ENCODE measurements at places on chromosomes 5 and 9.

GRCh38 chr5:135386886-135387628, 12.0 kb downstream of the MACROH2A1 start:
- DNase-seq = no peak

- DNase-seq = no peak
Measured at GRCh38 chr5:113178073-113178779, 201.6 kb downstream of the DCP2 start.

DNA sequence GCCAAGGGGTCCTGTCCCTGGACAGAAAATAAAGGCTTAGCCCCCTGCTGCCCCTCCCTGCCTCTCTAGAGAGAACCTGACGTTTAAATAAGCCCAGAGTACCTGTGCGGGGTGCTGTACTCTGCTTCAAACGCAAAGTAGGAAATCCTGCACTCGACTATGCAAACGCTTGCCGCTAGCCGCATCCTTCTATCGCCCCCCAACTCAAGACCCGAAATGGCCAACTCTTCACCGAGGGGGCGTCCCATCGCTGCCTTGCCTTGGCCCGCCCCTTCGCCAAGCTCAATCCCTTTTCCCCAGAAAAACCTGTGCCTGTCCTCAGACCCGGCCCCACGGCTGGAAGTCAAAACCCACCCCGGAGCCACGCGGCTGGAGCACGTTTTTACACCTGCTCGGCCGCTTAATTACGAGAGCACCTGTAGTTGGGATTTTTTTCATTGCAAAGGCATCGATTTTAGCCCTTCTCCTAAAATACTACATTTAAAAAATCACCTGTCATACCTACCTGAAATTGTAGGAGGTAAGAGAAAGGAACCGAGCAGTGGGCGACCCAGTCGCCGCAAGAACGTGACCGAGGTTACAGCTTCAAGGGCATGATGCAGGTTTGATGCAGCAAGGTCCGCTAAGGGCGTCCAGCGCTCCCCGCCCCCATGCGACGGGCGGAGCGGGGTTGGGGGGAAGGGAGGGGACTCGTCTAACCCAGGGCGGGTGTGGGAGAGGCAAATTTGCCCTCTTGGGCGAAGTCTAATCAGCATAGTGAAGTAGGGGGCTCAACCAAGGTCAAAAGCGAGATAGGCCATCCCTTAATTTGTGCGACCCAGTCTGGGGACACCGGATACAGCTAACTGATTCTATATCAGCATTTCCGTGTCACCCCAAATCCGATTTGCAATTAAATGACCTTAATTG, 3.5 kb downstream of the ELAVL2 start:
- no peak for DNase-seq

- DNase-seq = no peak
Measured at GRCh38 chr9:136220017-136220729, 15.2 kb upstream of the LHX3 start.

GRCh38 chr5:19235101-19235584, 752.9 kb downstream of the CDH18 start:
- no peak for DNase-seq

DNA sequence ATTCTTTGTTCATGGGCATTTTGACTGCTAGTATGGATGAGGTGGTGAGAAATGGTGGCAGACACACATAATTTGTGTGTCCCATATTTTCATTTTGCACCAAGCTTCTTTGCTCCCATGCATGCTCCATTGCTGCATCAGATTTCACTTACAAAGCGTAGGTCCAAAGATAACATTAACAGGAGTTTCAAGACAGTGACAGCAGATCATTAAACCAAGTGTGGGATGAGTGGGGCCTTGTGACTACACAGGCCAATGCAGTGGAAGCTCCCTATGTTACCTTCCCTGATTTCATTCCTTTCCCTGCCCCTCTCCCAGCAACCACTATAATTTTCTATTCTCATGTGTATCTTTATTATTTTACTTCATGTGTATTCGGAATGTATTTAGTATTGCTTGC, 142.0 kb downstream of the AOPEP start:
- no peak for DNase-seq

- DNase-seq = no peak
Measured at GRCh38 chr5:17127743-17128231, 89.6 kb upstream of the BASP1 start.

DNA sequence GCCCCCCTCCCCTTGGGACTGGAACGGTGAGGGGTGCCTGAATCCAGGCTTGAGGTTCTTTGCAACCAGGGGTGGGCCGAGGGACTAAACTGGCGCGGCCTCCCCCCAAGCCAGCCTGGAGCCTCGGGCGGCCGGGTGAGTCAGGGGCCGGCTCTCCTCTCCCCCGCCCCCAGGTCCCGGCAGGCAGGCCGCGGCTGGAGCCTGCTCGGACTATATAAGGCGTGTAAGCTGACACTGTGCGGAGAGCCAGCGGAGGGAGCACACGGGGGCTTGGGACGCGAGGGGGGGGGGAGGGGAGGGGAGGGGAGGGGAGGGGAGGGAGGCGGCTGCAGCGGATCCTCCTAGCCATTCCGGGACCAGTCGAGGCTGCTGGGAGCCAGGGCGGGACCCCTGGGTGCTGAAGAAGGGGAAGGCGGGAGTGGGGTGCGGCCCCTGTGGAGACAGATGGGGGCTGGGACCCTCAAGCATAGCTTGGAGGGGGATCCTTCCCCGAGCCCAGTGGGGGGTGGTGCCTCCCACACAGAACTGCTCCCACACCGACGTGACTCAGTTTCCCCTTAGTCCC, 595 bp downstream of the PDLIM7 start:
- no peak for DNase-seq

DNA sequence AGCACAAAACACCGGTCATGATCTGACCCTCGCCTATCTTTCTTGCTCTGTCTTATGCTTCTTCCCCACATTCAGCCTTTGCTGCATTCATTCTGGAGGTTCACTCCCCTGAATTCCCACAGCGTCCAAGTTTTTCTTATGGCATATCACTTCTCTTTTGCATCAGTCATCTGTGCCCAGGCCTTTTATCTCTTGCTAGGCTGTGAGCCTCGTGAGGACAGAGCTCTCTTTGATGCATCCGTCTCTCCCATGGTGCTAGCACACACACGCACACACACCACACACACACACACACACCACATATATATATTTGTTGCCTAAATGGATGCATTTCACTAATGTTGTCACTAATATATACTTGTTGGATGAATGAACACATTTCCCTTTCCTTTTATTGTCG, 45.8 kb upstream of the ATG10 start:
- no peak for DNase-seq

- DNase-seq = no peak
Measured at GRCh38 chr5:72465066-72465465, 42.1 kb downstream of the ZNF366 start.

- DNase-seq = no peak
Measured at GRCh38 chr5:16937503-16938161, 1.5 kb upstream of the MYO10 start.

DNA sequence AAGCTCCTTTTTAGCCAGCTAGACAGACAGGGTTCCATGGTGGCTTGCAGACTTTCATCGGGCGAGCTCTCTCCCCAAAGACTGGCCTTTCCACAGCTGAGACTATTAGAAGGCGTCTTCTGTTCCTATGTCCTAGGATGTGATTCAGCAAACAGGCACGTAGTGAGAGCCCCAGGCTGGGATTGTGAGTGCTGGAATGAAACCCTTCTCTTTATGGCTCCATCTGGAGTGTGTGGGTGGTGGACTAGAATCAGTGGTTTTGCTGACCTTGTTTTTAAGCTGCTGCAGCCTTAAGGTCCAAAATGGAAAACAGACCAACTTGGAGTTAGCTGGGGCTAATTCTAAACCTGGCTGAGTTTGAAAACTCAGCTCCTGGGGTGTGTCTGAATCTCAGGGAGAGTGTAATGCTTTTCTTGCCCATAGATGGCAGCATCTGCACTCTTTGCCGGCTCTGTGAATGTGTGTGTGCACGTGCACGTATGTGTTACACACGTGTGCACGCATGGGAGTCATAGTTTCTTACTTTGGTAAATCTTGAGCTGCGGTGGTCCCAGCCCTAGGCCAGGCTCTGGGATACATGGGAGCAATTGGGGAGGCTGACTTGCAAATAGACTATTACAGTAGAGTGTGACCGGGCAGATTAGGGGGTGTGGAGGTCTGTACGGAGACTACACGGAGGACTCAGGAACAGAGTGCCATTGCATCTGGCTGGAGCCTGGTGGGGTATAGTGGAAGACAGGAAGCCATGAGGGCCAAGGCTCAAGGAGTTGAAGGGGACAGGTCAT, 10.7 kb downstream of the GSN start:
- no peak for DNase-seq

DNA sequence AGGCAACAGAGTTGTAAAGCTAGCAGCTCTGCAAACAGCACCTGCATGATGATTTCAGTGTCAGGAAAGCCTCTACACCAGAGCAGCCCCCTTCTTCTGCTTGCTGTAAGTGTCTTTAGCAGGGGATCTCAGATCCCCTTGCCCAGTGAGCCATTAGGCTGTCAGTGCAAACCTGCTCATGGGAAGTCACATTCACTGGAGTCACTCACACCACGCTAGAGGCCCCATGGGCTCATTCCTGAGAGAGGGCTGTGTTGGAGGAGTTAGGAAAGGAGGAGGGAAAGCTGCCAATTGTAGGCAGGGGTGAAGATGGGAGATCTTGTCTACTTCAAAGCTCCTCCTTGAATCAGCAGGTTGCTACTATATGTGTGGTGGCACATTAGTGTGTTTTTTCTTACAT, 275.2 kb downstream of the SMARCA2 start:
- no peak for DNase-seq

DNA sequence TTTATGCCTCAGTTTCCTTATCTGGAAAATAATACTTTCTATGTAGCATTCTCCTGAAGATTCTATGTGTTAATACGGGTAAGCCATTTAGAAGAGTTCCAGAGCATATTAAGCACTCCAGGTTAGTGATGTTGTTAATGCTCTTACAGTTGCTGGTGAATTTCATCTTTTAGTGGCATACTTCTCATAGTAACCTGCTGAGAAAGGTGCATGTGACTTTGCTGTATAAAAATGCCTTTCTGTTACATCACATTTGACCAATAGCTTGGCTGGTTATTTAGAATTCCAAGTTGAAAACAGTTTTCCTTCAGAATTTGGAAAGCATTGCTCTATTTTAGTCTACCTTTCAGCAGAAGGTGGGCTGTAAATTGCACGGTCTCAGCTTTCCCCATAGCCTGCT, 27.2 kb downstream of the GCNT1 start:
- no peak for DNase-seq

GRCh38 chr9:93898502-93899426, 56.4 kb downstream of the BARX1 start:
- no peak for DNase-seq

- no peak for DNase-seq
Measured at GRCh38 chr5:79971156-79971555, 19.9 kb downstream of the MTX3 start.

GRCh38 chr9:124735121-124735520, 36.0 kb downstream of the NR6A1 start:
- DNase-seq = no peak

DNA sequence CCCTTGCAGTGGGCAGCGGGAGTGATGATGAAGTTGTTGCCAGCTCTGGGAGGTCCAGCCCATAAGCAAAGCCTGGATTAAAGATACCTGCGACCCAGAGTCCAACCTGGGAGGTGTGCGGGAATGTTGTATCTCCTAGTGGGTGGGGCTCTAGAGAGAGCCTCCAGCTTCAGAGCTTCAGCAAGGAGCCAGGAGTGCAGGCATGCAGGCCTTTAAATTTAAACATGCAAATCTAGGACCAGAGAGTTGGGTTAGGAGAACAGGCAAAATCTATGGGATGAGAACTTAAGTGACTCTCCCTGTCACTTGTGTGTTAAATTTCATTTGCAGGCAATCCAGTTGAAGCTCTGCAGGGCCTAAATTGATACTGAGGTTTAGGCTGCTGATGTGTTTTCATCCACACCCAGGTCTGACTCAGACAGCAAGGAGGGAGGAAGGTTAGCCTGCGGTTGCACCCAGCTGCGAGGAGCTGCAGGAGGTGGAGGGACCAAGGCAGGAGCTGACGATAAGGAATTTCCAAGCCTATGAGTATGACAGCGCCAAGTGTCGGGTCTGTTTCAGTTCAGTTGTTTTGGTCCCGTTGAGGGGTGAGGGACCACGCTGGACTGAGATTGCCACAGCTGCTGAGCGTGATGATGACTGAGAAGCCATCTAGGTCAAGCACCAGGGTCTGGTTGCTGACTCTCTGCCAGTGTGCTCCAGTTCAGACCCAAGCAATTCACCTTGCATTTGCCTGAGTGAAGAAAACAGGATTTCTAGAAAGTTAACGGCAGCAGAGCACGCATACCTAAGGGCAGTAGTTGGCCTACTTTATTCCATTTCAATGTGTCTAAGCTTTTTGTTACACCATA, 243.0 kb downstream of the ICE1 start:
- no peak for DNase-seq

- DNase-seq = no peak
Measured at GRCh38 chr5:95638632-95639031, 7.9 kb upstream of the RFESD start.

DNA sequence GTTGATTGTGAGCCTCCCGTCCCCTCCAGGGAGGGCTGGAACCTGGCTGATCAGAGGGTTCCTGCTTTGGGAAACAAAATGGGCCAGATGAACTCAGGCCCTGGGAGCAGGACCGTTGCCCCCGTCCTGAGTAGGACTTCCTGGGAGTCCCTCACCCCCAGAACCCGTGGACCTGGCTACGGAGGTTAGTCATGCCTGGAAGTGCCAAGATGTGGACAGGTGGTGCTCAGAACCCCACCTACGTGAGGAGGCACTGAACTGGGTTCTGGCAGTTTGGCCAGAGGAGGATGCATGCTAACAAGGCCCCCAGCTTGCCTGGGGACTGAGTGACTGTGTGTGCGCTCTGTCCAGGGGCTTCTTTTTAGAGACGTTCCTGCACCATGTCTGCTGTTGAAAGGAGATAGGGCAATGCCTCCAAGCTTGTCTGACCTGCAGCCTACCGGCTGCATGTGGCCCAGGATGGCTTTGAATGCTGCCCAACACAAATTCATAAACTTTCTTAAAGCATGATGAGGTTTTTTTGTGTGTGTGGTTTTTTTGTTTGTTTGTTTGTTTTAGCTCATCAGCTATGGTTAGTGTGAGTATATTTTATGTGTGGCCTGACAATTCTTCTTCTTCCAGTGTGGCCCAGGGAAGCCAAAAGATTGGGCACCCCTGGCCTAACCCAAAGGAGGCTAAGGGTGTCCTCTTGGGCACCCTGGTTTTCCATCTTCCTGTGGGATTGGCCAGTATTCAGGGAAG, 1.8 kb upstream of the DAB2IP start:
- no peak for DNase-seq

- DNase-seq = no peak
Measured at GRCh38 chr5:75666801-75667200, 50.4 kb downstream of the POC5 start.

GRCh38 chr5:1703352-1704050, 96.1 kb downstream of the MRPL36 start:
- no peak for DNase-seq

DNA sequence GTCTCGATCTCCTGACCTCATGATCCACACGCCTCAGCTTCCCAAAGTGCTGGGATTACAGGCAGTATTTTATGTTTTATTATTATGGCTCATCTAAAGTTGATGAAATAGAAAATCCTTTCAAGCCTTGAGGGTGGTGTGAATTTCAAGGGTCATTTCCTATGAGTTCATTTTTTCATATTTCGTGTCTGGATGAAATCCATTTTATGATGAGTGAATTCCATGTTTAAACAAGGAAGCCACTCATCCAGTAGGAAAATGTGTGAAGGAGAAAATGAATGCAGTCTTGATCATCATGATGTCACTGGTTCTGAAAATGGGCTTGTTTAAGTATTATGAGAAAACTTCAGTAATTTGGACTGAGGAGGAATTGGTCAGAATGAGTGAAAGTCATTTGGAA, 74.6 kb upstream of the ZSWIM6 start:
- no peak for DNase-seq
